ENCODE measurements at places on chromosomes 1 and 21.

DNA sequence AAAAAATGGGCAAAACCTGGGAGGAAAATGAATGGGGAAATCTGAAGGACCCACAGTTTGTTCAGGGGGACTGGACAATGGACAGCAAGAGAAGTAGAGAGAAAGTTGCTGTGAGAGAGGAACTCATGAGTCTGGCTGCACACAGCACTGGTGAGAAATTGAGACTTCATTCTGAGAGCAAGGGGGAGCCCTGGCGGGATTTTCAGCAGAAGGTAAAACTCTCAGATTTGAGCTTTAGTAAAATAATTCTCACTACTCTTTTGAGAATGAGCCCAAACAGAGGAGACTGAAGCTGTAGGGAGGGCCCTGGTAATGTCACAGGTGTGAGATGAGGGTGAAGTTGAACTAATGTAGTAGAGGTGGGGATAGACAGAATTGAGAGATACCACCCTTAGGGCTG lies 438.6 kb downstream of the OMA1 start:
- no peak for DNase-seq

DNA sequence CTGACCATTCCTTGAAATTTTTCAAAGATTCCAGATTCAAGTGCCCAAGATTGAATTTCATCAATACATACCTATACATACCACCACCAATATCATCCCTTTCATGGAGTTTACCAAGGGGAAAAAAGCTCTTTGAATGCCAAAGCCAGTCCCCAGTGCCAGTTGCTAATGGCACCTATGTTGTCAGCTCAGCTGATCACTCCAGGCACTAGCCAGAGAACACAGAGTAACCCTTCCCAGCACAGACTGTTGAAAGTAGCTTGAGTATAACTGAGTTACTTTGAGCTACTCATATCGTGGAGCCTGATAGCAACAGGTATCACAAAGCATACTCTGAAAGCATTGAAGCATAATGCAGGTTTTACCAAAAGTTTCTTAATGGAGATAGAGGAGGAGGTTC lies 133.9 kb upstream of the NFIA start:
- no peak for DNase-seq

DNA sequence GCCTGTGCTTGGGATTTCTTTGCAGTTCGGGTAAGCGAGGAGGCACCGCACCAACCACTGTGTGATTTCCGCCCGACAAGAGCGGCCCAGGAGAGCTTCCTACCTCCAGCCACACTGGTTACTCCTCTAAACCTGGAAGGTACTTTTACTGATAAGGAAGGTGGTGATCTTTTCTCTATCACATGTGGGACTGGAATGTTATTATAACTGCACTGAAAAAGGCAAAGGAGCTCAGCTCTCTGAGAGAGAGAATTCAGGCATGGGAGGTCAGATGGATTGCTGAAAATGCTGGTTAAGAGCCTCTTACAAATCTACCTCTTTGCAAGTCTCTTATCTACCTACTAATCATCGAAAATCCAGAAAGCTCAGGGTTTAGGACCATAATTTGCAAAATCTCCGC lies 7.7 kb upstream of the KCNE1 start:
- DNase-seq, result no peak

GRCh38 chr1:232558954-232559353 lies 71.0 kb downstream of the SIPA1L2 start:
- DNase-seq, result no peak
